ENCODE measurements at places on chromosomes 4 and X.

GRCh38 chr4:77169481-77169880 lies 12.5 kb downstream of the CCNG2 start:
- DNase-seq = no peak

- no peak for DNase-seq
Observed at GRCh38 chr4:156495836-156496235, 475.8 kb downstream of the PDGFC start.

GRCh38 chrX:45850197-45850774 lies 649.6 kb upstream of the DIPK2B start:
- peak; percentile 37 for DNase-seq

DNA sequence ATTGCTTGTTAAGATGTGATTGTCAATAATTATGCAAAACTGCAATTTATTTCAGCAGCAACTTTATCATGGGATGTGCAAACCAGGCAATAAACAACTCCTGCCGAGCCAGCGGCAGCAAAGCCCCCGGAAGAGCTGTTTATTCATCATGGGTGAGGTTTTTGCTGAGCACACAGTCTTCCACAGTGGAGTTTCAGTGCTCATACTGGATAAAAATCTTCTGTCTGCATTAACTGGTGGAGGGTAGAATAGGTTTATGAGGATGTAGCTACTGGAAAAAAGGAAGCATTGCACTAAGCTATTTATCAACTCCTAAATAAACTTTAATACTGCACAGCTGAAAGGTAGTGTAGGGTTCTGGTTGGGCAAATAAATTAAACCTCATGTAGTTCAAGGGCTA lies 557.4 kb upstream of the FTHL17 start:
- no peak for DNase-seq

- no peak for DNase-seq
Observed at GRCh38 chr4:18398661-18399060, 377.1 kb upstream of the LCORL start.

- DNase-seq = no peak
Observed at GRCh38 chrX:11786862-11787261, 28.8 kb downstream of the MSL3 start.

DNA sequence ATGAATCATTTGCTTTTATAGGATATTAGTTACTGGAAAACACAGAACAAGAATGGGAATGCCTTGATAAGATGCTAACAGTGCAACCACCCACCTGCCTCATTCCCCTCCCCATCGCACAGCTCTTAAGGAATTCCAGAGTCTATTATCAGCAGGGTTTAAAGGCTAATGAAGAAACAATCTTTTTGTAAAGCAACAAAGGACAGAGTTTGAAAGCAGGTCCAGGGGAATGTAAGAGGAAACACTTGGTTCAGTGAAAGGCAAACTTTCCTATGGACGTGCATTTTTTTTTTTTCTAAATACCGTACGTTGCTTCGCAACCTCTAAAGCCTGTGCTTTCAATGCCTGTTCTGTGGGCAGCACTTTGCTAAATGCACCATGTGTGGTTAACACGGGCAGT lies 92.5 kb downstream of the GPR50 start:
- no peak for DNase-seq

- no peak for DNase-seq
Observed at GRCh38 chr4:97103252-97103651, 1040.0 kb downstream of the STPG2 start.

- no peak for DNase-seq
Observed at GRCh38 chr4:56283375-56283774, 103.9 kb downstream of the AASDH start.

Data from common myeloid progenitor, CD34-positive (primary cell).